ENCODE measurements at places on chromosomes 13 and 19. TPM values are rescaled to one million over a fixed set of nuclear protein-coding genes. Genes with fewer than 3 reads are reported as not detected.
A peak's percentile ranks its signal among the peaks of the same experiment; 100 is the strongest.

GRCh38 chr13:93372856-93373255 is 146.2 kb downstream of the GPC6 start:
- DNase-seq: no peak

- peak; percentile 42 for DNase-seq
Observed at GRCh38 chr13:49669735-49670309, 21.5 kb downstream of the EBPL start.

The IGSF23 gene
- not detected for total RNA-seq

GRCh38 chr19:47741544-47742140 is 3.7 kb upstream of the NOP53 start:
- peak; percentile 32 for DNase-seq

The C19orf73 gene
- 1.2 TPM for total RNA-seq

GRCh38 chr19:49560358-49560900 is 19.9 kb downstream of the NOSIP start:
- DNase-seq: peak; percentile 50

The ITPKC gene
- total RNA-seq: 12.8 TPM

DNA sequence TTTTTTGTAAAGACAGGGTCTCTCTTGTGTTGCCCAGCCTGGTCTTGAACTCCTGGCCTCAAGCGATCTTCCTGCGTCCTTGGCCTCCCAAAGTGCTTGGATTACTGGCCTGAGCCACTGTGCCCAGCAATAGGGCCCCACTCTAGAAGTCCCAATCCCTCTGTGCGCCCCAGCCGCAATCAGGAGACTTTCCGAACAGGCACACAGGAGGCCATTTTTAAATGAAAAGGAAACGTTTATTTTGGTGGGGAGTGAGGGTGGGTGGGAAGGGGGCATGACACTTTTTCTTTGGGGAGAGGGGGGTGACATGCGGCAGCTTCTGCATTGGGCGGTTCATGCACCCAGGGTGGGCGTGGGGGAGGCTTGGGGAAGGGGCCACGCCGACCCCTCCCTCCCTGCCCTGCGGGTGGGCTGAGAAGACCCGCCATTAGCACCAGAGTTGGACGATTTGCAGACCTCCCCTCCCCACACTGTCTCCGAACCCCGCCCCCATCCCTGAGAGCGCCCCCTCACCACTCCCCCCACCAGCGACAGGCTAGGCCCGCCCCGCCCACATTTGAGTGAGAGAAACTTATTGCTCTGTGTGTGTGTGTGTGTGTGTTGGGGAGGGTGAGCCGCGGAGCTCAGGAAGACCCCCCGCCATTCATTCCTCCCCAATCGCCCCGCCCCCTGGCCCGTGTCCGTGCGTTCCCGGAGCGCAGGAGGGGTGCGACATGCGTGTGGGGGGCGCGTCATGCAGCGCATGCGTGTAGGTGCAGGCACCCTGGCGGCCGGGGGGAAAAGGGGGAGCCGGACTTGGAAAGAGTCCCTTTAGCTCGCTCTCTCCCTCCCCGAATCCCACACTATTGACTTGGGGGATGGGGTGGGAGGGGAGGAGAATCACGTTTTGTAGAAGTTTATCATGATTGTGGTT is 17.2 kb downstream of the KCNC3 start:
- DNase-seq: no peak

DNA sequence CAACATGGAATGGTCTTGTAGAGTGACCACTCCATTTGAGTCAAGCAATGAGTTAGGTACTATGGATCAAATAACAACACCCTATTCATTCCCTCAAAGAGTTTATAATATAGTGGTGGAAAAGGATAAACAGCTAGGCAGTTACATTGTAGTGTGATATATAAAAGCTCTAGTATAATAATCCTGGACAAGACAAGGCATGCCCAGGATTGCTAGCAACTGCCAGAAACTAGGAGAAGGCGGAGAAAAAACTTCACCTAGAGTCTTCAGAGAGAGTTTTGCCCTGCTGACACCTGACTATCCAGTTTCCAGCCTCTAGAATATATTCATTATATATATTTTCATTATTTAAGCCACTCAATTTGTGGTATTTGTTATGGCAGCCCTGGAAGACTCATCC is 530.6 kb downstream of the KLF12 start:
- DNase-seq: no peak

DNA sequence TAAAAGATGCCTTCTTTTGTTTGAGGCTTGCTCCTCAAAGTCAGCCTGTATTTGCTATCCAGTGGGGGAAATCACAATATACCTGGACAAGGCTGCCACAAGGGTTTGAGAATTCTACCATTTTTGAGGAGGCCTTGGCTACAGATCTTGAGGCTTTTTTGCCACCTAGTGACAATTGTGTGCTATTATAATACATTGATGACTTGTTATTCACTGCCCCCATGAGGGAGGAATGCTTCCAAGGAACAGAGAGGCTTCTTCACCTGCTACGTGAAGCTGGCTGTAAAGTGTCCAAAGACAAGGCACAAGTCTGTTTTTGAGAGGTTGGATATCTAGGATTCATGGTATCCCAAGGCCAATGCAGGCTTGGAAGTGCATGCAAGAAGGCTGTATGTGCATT is 72.5 kb downstream of the ZNF708 start:
- DNase-seq: no peak

DNA sequence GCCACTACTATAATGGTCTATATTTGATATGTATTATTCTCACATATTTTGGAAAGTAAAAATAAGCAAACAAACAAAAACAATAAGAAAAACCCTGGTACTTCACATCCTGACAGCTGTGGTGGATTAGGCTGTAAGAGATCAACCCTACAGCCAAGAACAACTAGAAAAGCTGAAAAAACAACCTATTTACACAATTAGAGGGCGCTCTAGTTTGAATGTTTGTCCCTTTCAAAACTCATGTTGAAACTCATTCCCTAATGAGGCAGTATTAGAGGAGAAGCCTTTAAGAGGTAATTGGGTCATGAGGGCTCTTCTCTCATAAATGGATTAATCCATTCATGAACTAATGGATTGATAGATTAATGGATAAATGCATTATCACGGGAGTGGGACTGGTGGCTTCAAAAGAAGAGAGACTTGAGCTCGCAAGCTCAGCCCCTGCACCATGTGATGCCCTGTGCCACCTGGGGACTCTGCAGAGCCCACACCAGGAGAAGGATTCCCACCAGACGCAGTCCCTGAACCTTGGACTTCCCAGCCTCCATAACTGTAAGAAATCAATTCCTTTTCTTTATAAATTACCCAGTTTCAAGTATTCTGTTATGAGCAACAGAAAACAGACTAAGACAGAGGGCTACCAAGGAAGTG is 733.9 kb upstream of the ARGLU1 start:
- DNase-seq: no peak

The ZNF816 gene
- total RNA-seq: 4.4 TPM

DNA sequence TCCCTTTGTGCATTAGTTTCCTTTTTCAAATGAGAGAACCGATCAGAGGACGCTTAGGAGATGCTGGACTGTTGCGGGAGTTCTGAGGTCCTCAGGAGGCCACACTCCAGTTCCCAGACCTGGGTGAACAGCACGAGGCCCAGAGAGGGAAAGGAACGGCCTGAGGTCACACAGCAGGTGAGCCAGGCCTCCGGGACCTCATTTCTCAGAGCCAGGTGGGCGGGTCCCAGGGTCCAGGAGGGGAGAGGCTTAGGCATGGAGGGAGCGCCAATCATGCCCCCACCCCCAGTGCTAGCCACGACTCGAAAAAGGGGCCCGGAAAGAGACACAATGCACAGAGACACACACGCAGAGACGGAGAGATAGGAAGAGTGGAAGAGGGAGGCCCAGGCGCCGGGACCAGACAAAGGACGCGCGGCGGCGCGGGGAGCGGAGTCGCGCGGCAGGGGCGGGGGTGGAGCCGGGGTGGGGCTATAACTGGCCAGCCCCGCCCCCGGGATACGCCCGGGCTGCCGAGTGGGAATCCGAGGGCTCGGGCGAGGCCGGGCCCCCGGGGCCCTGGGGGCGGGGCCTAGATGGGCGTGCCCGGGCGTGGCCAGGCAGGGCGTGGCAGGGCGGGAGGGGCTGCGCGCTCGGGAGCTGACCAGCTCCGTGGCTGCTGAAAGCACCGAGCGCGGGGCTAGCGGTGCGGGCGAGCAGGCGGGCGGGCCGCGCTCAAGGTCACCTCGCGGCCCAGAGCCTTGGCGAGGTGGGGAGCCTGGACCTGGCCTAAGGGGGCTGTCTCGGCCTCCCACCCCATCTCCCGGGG is 1.6 kb downstream of the ELAVL3 start:
- peak; percentile 57 for DNase-seq

DNA sequence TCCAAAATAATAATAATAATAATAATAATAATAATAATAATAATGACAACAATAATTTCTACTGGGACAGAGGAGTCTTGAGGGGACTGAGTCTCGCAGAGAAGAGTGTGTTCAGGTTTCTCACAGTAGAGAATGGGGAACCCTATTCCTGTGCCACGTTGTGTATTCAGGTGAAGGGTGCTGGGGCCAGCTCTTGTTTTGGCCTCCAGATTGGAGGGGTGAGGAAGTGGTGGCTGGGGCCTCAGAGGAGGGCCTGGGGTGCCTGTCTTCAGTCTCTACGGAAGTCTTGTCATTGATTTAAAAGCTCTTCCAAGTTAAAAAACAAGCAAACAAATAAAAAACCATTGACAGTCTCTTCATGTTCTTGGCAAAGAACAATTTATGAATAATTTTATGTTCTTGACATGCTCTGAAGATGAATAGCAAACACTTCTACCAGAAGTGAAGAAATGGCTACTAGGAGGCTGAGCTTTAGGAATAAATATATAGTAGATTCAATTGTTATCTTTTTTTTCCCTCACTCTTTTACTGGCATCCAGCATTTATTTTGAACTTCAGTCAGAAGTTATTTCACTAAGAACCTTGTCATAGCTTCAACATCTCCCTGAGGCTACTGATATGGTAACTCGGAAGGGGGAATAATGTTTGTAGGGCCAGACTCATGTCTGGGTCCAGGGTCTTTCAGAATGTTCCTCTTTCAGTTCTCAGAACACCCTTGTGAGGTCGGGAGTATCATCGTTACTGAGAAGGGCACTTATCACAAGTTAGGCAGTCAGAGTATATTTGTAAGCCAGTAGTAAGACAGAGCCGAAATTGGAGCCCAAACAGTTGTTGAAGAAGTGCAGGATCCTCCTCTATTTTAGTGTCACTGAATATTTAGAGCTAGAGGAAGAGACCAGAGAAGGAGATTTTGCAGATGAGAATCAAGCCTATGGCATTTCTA is 13.1 kb downstream of the LRCH1 start:
- no peak for DNase-seq

The ERVK3-1 gene
- total RNA-seq: 18.4 TPM

The TEX101 gene
- total RNA-seq: not detected

- DNase-seq: no peak
Observed at GRCh38 chr13:40920826-40921225, 98.3 kb downstream of the ELF1 start.

DNA sequence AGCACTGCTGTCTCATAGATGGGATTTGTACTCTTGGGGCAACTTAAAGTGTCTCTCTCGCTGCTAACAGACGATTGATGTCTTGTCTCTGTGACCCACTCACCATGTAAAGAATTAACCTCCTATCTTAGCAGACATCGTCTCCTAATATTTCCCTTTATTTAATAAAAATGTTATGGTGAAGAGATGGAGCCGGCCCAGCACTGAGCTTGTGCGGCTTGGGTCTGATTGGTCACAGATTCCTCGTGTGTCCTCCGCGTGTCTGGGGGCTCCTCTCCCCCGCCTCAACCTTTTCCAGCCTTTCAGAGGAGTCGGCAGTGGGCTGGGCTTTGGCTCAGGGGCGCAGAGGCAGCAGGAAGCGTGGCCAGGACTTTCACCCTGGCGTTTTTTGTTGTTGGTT is 13.2 kb upstream of the CRTC1 start:
- no peak for DNase-seq

DNA sequence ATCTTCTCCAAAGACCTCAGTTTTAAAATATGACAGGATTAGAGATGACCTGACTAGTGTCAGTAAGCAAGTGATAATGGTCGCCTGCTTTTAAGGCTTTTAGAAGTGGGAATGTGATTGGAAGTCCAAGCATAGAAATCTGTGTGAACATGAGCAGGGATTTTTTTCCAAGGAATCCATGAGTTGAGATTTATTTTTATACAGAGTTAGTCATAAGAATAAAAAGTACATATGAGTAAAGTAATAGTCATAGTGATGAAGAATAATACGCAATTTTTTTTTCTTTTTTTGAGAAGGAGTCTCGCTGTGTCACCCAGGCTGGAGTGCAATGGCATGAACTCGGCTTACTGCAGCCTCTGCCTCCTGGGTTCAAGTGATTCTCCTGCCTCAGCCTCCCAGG is 1.6 kb downstream of the ZNF546 start:
- DNase-seq: no peak

DNA sequence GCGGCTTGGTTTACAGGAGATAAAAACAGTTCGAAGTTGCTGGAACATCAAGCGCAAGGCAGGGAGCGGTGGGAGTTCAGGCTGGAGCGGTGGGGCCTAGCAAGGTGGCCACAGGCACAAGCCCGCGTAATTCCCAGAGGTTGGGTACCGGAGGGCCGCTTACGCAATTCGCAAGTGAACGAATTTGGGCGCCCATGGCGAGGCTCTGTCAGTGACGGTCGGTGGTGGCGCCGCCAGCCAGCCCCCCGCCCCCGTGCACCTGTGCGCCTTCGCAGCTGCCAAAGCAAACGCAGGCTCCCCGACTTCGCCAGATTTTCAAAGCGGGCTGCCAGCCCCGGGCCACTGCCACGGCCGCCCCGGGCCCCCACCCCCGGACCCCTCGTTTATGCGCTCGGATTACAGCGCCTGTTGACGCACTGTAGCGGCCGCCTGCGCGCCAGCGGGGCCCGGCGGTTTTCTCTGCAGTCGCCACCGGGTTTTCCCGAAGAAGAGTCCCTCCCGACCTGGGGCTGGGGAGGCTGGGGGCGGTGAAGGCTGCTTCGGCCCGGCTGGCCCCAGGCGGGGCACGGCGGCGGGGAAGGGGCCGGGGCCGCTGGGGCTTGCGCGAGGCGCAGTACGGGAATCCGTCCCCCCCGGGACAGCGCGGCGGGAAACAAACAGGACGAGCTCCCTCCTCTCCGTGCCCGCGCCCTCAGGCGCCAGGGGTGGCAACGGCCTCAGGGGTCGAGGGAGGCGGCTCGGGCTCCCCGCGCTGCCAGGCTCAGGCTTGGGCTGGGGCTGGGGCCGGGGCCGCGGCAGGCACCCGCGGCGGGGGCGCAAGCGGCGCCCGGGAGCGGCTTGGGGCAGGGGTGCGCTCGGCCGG is 709 bp downstream of the N4BP2L1 start:
- DNase-seq: peak; percentile 64

GRCh38 chr19:4536798-4537197 is 1.8 kb upstream of the PLIN5 start:
- DNase-seq: no peak

The SIGLEC9 gene
- 1.4 TPM for total RNA-seq

The CEACAM20 gene
- not detected for total RNA-seq

The ZNF446 gene
- total RNA-seq: 4.6 TPM

The CALR3 gene
- total RNA-seq: not detected

The CACNG6 gene
- total RNA-seq: not detected

- no peak for DNase-seq
Observed at GRCh38 chr19:47726467-47726866, 13.2 kb downstream of the EHD2 start.

Measured in left ventricle myocardium superior (tissue), 1 donor.